ENCODE measurements at places on chromosomes 11 and 22.

GRCh38 chr11:88367310-88367709, 29.8 kb upstream of the CTSC start:
- no peak for DNase-seq

GRCh38 chr11:120649316-120649715, 137.8 kb downstream of the GRIK4 start:
- DNase-seq = no peak

DNA sequence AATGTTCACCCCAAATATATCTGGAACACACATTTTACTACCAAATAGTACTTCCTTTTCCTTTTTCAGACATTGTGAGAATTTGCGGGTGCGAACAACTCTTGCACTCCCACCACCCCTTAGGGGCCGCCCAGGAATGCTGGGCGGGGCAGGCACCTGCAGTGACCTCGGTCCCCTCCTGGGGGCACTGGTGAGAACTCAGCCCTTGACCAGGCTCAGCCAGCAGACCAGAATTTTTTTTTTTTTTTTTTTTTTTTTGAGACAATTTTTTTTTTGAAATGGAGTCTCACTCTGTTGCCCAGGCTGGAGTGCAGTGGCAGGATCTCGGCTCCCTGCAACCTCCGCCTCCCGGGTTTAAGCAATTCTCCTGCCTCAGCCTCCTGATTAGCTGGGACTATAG, 75.8 kb downstream of the ARHGAP8 start:
- DNase-seq = no peak

- DNase-seq = no peak
Measured at GRCh38 chr11:91435694-91436395, 788.8 kb upstream of the FAT3 start.

DNA sequence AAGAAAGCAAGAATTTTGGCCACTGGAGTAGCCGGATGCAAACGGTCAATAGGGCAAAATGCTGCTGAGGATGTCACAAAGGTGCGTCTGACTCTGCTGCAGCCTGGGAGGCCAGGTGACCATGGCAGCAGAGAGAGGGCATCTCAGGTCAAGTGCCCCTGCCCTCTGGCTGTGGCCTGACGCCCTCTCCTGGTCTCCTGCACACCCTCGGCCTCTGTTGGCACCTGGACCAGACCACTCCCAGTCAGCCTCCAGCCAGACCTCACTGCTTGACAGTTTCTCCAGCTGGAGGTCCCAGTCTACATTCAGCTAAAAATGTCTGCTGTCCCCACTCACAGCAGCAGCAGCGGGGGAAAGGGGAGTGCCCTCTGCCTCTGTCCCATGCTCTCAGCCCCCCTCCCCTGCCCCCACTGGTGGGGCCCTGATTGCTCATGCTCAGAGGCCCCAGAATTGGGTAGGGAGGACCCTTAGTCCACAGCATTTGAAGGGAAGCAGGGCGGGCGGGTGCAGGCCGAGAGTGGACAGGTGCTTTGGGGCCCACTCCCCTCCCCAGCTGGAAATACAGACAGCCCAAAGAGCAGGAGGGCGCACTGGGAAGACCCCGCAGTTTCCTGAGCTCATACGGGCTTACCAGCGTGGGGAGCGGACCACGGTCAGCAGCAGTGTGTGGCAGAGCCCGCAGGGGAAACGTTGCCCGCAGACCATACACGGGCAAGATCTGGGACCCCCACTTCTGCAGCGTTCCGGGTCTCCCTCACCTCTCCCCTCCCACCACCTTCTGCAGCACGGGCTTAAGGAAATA, 1.6 kb upstream of the BRSK2 start:
- no peak for DNase-seq

GRCh38 chr22:37610480-37611129, 2.0 kb downstream of the GGA1 start:
- no peak for DNase-seq

- no peak for DNase-seq
Measured at GRCh38 chr11:65872586-65873317, at the start of gene EFEMP2. TSS of gene EFEMP2 (minus strand) at chr11:65872800. CDS start at chr11:65872354, 446 bp downstream.

DNA sequence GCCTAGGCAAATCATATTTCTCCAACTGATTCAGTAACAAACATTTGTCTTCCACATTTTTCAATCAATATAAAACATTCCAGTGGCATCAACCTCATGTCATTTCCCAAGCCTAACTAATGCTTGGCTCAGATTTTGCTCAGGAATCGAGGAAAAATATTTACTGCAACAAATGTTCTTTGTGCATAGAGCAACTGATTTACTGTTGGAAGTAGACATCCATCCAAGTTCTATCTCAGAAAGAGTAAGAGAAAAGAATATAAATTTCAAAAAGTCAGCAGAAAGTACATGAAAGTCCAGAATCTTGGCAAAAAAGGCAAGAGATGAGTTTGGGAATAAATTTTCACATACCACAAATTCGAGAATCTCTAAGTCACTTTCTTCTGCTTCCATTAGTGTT, 2245.0 kb upstream of the RAG2 start:
- DNase-seq = no peak

- peak; percentile 54 for DNase-seq
Measured at GRCh38 chr11:114321621-114322257, 25.5 kb downstream of the NNMT start.

DNA sequence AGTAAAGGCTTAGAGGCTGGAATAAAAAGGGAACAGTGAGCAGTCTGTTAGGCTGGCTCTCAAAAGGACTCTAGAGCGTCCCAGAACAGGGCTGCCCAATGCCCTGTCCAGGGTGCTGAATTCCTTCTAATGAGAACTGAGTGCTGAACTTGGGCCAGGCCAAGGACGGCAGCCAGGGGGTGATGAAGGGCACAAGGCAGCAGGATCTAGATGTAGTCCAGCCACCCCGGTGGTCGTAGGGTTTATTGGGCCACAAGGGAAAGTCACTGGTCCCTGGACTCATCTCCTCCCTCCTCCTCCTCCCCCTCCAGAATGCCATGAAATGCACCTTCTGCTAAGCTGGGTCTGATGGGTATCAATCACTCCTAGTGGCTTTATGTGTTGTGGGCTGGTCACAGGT, 19.2 kb downstream of the NPTXR start:
- peak; percentile 28 for DNase-seq

DNA sequence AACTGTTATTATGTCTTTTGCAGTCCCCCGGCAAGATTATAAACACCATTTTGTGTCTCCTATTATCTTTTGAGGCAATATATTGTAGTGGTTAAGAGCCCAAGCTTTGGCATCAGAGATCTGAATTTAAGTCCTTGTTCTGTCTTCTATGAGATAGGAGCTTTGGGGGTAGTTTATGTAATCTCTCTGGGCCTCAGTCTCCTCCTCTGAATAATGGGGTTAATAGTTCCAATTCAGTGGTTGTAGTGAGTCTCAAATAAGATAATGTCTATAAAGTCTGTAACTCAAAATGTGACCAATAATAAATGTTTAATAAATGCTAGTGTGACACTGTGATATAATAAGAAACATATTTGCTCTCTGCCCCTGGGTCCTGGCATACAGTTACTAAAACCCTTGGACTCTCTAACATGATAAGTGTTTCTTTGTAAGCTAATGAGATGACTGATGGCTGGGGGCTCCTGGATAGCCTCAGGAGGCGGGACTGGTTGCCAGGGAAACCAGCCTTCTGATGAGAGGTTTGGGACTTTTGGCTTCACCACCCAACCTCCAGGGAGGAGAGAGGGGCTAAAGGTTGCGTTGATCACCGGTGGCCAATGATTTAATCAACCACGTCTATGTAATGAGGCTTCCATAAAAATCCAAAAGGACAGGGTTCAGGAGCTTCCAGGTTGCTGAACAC, 183.4 kb upstream of the MTMR2 start:
- no peak for DNase-seq

Measured in AG09319 (cell line).